ENCODE measurements at places on chromosomes 2 and 18.

- no peak for DNase-seq
Measured at GRCh38 chr2:44965684-44966083, 24.2 kb downstream of the SIX3 start.

DNA sequence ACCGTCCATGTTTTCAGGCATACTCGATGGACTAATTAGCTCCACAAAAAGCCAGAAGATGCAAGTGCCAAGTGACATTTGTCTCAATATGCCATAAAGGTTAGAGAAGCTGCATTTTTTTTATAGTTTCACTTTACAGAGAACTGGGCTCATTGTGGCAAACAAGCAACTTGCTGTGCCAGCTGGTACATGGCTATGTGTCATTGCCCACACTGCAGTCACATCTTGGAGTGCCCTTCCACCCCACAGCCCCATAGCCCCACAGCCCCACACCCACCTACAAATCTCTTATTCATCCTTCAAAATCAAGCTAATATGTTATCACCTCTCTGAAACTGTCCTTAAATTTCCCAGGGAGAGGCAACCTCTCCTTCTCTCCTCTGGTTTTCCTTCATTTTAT, 451.9 kb downstream of the ARHGAP15 start:
- no peak for DNase-seq

DNA sequence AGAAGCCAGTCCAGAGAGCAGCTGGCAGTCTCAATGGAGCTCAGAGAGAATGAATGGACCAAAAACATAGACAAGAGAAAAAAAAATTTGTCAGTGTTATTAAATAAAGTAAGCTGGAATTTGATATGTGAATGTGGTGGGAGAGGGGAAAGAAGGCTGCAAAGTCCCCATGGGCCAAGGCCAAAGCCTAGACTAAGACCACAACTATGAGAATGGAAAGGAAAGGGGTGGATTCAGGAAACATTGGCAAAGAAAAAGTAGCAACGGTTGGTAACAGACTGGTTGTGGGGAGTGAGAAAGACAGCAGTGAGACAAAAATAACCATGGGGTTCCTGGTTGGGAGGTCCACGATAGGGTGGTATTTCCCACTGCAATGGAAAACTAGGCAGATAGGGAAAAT, 47.0 kb downstream of the ZEB2 start:
- DNase-seq, result no peak

- peak; percentile 45 for DNase-seq
Measured at GRCh38 chr2:709138-709765, 32.0 kb upstream of the TMEM18 start.

DNA sequence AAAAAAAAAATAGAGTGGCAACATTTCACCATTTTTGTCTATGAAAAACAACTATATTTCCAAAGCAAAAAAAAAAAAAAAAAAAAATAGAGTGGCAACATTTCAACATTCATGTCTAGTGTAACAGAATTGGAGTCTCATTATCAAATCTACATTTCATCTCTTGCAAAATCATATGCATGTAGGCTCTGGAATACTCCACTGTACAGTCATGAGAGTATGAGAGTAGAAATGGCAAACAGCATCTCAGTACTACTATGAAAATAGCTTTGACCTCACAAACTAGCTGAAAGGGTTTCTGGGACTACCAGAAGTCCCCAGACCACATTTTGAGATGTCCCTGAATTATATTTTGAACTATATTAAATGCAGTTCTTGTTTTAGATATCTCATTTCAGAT, 82.8 kb downstream of the SMAD2 start:
- DNase-seq, result no peak

DNA sequence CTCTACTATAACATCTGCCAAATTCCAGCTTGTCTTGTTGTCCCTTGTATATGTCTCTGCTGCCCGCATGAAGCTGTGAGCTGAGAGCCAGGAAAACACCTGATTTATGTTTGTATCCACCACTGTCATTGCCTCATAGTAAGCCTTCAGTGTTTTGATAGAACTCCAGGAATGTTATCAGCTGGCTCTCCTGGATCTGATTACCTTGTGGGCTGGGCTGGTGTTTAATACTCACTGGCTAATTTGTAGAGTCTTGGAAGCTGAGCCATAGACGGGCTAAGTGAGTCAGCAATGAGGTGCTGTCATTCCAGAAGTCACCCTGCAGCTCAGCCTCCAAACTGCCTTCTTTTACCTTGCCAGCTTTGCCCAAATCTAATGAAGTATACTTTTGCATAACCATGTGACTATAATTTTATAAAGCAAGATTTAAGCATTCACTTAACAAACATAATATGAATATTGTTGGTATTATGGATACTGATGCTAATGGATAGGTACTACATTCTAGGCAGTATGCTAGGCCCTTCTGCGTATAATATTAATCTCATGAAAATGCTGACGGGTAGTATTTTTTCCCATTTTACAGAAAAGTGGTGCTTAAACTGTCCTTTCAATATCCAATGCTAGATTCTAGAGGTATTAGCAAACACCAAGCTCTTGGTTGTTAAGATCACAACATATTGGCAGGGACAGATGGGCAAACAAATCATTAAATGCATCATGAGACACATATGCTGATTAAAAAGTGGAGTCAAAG, 62.7 kb upstream of the GATA6 start:
- no peak for DNase-seq

- no peak for DNase-seq
Measured at GRCh38 chr2:147045113-147045512, 799.7 kb upstream of the ACVR2A start.

All from esophagus muscularis mucosa (tissue), 4 donors.